ENCODE measurements at places on chromosomes 6 and 20. TPM values are rescaled to one million over a fixed set of nuclear protein-coding genes. Genes with fewer than 3 reads are reported as not detected.

MARCKS gene
- 210 TPM for total RNA-seq

ZNF165 gene
- 0.62 TPM for total RNA-seq

RPS6KA2 gene
- 15.4 TPM for total RNA-seq

- H3K36me3 ChIP-seq, result no peaks in the 10 kb centered on the region
- no peak overlapping the region for H3K4me3 ChIP-seq
- H3K4me1 ChIP-seq, result peaks cover 6% of the 10 kb centered on the region
- no peak overlapping the region for H3K27ac ChIP-seq
These were observed 141.5 kb downstream of the VEGFA start for GRCh38 chr6:43911354-43912115.

DNA sequence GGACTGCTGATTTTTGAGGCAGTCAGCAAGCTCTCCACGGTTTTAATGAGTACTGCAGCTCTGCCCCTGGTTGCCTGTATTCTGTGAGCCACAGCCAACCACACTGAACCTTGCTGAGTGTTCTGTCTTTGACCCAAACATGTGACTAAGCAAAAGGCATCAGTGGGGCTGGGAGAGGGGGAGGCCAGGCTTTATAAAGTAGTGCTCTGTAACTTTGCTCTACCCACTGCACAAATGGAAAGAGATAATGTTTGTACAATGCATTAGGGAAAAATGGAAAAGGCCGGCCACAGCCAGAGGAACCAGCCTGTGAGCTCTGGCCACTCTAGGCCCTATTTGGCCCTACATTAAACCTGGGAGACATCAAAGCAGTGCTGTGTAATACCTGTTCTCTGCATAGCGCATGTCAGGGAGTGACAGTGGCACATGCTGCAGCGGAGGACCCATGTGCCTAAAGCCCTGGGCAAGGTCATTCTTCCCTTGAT lies 22.0 kb downstream of the KLHL31 start:
- no peak overlapping the region for H3K27ac ChIP-seq
- DNase-seq, result no peak
- no peak overlapping the region for H3K4me3 ChIP-seq
- peaks cover 2% of the 10 kb centered on the region for H3K4me1 ChIP-seq

GRCh38 chr6:37819802-37820717 lies 533 bp downstream of the ZFAND3 start:
- H3K36me3 ChIP-seq, result no peaks in the 10 kb centered on the region
- H3K27me3 ChIP-seq, result no peaks in the 10 kb centered on the region
- peak overlapping the region; percentile 54 for H3K4me3 ChIP-seq
- peak; percentile 85 for DNase-seq
- peaks cover 18% of the 10 kb centered on the region for H3K4me1 ChIP-seq

- H3K4me3 ChIP-seq, result no peak overlapping the region
- no peak overlapping the region for H3K27ac ChIP-seq
- H3K36me3 ChIP-seq, result no peaks in the 10 kb centered on the region
- no peak for DNase-seq
- no peaks in the 10 kb centered on the region for H3K27me3 ChIP-seq
These were observed 32.7 kb upstream of the SENP6 start for GRCh38 chr6:75568965-75569364.

GRCh38 chr20:54108326-54108642 lies 37.9 kb upstream of the BCAS1 start:
- no peak overlapping the region for H3K4me3 ChIP-seq
- no peaks in the 10 kb centered on the region for H3K27me3 ChIP-seq
- no peak overlapping the region for H3K27ac ChIP-seq

GRCh38 chr6:18053555-18054445 lies 66.4 kb upstream of the KIF13A start:
- no peaks in the 10 kb centered on the region for H3K36me3 ChIP-seq
- H3K4me3 ChIP-seq, result no peak overlapping the region
- no peaks in the 10 kb centered on the region for H3K27me3 ChIP-seq
- no peaks in the 10 kb centered on the region for H3K4me1 ChIP-seq
- H3K27ac ChIP-seq, result no peak overlapping the region
- DNase-seq, result no peak

- H3K4me1 ChIP-seq, result peaks cover 20% of the 10 kb centered on the region
- H3K27me3 ChIP-seq, result peaks cover 2% of the 10 kb centered on the region
- H3K36me3 ChIP-seq, result no peaks in the 10 kb centered on the region
- no peak overlapping the region for H3K4me3 ChIP-seq
- DNase-seq, result peak; percentile 87
- peak overlapping the region; percentile 76 for H3K27ac ChIP-seq
These were observed 38.0 kb upstream of the GMPR start for GRCh38 chr6:16200321-16200883.

DNA sequence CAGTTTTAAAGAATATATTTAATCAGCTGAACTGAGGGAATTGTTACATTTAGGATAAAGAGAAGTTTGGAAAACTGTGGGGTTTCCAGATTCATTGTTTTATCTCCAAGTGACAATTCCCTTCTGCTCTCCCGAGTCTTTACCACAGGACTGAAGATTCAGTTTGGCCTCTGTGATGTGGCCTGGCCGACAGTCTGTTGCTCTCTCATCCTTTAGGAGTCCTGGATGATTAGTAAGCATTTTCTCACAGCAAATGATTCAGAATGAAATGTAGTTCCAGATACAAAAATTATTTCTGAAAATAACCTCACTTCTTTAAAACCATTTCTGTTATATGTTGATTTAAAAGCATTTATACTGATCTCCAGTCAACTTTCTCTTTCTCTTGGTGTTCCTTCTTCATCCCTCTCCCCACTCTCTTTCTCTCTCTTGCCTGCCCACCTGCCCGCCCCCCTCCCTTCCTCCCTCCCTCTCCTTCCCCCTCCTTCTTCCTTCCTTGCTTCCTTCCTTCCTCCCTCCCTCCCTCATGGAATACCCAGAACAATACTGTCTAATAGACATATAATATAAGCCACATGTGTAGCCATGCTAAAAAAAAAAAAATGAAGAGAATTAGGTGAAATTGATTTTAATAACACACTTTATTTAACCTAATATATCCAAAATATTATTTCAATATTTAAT lies 254.9 kb downstream of the PRL start:
- H3K27ac ChIP-seq, result peak overlapping the region; percentile 66
- no peak overlapping the region for H3K4me3 ChIP-seq
- peaks cover 13% of the 10 kb centered on the region for H3K4me1 ChIP-seq
- peak; percentile 85 for DNase-seq
- no peaks in the 10 kb centered on the region for H3K27me3 ChIP-seq

GRCh38 chr6:12148841-12149240 lies 136.7 kb downstream of the HIVEP1 start:
- DNase-seq, result no peak
- H3K4me3 ChIP-seq, result no peak overlapping the region
- H3K36me3 ChIP-seq, result peaks cover 6% of the 10 kb centered on the region
- H3K27me3 ChIP-seq, result no peaks in the 10 kb centered on the region

DNA sequence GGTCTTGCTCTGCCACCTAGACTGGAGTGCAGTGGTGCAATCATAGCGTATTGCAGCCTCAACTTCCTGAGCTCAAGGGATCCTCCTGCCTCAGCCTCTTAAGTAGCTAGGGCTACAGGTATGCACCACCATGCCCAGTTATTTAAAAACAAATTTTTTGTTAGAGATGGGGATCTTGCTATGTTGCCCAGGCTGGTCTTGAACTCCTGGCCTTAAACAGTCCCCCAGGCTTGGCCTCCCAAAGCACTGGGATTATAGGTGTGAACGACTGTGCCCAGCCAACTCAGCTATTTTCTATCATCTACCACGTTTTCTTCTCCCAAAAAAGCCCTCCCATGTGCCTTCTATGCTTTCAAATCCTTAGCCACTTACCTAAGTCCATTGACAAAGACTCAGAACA lies 243.7 kb upstream of the SOX4 start:
- DNase-seq, result no peak
- H3K27me3 ChIP-seq, result no peaks in the 10 kb centered on the region
- H3K4me3 ChIP-seq, result no peak overlapping the region
- peaks cover 7% of the 10 kb centered on the region for H3K4me1 ChIP-seq
- H3K36me3 ChIP-seq, result no peaks in the 10 kb centered on the region

DNA sequence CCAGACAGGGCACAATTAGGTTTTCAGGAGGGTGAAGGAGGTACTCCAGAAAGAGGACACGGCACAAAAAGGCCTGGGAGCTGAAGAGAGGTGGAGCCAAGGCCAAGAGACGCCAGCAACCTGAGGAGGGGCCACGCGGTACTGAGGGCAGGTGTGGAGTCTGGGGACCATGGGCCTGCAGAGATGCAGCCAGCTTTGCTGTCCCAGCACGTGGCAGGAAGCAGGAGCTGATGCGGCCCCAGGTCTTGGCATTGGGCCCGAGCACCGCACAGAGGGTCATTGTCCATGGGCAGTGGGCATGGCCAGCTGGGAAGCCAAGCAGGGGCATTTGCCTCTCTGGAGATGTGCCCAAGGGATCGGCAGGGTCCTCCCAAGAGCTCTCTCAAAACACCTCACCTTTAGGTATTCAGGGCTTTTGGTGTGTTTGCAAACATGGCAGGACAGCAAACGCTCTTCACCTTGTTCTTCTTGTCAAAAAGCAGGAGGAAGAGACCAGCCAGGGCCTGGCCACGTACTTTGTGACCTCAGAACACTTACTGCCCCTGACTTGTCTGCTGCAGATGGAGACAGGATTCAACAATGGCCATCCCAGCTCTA lies 1.4 kb upstream of the BPIFB1 start:
- no peaks in the 10 kb centered on the region for H3K36me3 ChIP-seq
- no peak for DNase-seq
- no peak overlapping the region for H3K27ac ChIP-seq
- H3K4me1 ChIP-seq, result no peaks in the 10 kb centered on the region

GRCh38 chr6:90536520-90536919 lies 50.4 kb downstream of the MAP3K7 start:
- H3K27me3 ChIP-seq, result no peaks in the 10 kb centered on the region
- H3K4me1 ChIP-seq, result peaks cover 3% of the 10 kb centered on the region
- H3K4me3 ChIP-seq, result no peak overlapping the region
- H3K27ac ChIP-seq, result peak overlapping the region; percentile 4
- peak; percentile 20 for DNase-seq

DNA sequence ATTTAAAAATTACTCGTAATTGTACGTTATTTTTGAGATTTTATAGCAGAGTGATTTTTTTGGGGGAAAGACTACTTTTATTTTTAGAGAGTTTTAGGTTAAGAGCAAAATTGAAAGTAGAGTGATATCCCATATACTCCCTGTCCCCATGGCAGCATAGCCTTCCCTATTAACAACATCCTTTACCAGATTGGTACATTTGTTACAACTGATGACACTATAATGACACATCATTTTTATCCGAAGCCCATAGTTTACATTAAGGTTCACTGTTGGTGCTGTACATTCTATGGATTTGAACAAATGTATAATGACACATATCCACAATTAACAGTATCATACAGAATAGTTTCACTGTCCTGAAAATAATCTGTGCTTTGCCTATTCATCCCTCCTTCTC lies 1126.4 kb upstream of the CITED2 start:
- no peaks in the 10 kb centered on the region for H3K27me3 ChIP-seq
- no peaks in the 10 kb centered on the region for H3K36me3 ChIP-seq
- no peak for DNase-seq
- H3K4me1 ChIP-seq, result no peaks in the 10 kb centered on the region
